NCI-H1436 (cell line): ENCODE measurements at places on chromosomes 6 and 20.
A peak's percentile ranks its signal among the peaks of the same experiment; 100 is the strongest.

GRCh38 chr6:6235786-6236185 is 84.7 kb downstream of the F13A1 start:
- DNase-seq, result no peak

DNA sequence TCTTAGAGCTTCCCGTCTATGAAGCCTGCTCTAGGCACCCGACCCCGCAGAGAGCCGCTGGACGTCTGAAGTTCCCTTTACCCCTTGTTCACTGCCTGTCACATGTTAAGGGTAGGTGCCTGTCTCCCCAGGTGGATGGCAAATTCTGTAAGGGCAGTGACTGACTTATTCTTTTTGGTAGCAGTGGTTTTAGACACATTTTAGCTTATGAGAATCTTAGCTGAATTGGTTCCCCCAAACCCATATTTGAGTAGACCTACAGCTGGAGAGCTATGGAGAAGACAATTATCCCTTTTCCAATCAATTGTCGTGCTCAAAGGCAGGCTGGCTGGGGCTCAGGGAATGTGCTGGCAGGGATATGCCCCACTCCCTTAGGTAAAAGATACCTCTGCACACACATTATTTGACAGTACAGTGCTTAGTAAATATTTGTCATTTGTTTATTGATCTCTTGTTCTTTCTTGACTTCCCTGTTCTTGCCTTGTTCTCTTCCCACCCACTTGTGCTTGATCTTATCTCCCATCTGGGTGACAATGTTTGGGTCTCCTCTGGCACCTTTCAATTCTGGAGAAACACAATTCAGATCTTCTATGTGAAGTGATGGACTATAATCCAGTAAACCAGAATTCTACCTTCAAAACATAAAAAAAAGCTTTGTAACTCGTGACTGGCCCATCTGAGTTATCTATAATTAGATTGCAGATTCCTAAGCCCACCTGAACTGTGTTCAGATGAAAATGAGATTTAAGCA is 114.3 kb upstream of the SLC2A12 start:
- DNase-seq, result no peak

DNA sequence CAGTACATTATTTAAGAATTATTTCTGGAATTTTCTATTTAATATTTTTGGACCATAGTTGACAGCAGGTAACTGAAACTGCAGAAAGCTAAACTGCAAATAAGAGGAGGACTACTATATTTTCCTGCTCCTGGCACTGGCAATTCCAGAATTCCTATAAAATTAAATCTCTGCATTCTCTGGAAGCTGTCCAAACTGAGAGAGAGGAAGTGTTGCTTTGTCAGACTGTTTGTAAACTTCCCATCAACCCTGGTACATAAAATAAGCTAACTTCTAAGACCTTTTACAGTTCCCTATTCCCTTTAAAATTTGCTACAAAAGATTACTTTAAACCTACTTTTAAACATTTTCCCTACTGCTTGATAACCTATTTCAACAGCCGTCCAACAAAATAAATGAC is 196.1 kb upstream of the RUNX2 start:
- no peak for DNase-seq

GRCh38 chr6:126880964-126881363 is 237.5 kb upstream of the RSPO3 start:
- DNase-seq, result no peak

GRCh38 chr6:116314218-116314617 is 34.5 kb upstream of the TSPYL1 start:
- no peak for DNase-seq

DNA sequence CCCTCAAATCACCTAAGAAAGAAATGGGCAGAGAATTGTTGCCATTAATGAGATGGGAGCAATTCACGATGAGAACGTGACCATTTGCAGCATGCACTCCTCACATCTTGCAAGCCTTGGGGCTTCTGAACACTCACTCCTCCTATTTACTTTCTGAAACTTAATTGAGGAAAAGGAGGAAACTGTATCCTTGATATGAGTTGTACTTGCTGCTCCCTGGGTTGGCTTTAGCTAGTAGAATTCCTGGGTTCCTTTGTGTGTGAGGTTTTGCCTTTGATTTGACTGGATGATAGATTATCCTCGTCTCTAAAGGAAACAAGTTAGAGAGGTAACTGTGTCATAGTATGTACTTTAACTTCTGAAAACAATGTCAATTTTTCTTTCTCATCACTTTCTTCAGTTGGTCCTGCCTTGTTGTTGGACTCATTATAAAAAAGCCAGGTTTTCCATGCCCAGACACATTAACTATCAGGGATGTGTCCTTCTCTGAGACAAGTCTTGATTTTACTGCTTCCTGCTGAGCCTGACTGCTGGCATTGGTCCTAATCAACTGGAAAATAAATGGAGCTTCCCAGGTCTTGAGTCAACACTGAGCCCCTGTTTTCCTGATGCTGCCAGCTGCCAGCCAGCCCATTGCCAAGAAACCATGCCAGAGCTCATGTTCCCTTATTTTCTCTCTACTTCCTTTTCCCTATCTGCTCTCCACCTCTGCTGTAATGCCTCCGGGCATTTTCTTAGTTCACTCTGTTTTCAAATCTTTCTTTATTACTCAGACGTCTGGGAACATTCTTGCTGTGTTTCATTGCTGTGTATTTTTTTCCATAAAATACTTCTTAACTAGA is 6.0 kb upstream of the MRAP2 start:
- DNase-seq, result no peak

DNA sequence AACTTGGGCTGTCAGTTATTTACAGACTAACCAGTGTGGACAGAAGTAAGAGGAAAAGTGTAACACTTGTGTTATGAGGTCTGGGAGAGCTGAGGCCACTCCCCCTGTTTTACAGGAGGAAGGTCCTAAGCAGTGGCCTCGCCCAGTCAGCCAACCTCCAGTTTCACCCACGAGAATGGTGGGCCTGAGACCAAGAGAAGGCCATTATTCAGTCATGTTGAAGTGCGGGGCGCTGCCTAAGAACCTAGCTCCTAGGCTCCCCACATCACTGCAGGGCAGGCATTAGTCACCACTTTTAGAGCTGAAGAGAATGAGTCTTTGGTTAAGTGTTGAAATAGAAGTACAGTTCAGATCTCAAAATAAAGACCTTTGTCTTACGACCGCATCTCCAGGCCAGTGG is 27.9 kb downstream of the CDYL start:
- DNase-seq, result no peak

- DNase-seq, result no peak
These were observed 99.0 kb upstream of the KCNG1 start for GRCh38 chr20:51121901-51122412.

- DNase-seq, result no peak
These were observed 252.8 kb downstream of the PHF3 start for GRCh38 chr6:63888416-63888815.

- DNase-seq, result no peak
These were observed 174.2 kb upstream of the THBS2 start for GRCh38 chr6:169427856-169428255.

DNA sequence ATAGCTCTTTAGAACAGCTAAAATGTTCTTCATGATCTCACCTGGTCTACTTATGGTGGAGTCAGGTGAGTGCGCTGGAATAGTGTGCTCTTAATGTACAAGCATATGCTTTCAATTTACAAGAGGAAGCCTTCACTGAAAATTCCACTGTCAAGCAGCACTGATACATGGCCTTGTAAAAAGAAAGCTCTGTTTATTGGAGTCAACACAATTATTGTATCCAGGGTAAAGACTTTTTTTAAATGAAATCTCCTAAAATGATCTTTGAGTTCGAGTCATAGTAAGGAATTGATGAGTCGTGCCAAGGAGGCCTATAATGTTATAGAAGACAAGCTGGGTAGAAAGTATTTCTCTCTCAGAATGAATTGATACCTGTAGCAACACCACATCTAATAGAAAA is 41.6 kb upstream of the CARMIL1 start:
- no peak for DNase-seq

GRCh38 chr6:41469156-41470028 is 76.8 kb upstream of the FOXP4 start:
- DNase-seq, result no peak

DNA sequence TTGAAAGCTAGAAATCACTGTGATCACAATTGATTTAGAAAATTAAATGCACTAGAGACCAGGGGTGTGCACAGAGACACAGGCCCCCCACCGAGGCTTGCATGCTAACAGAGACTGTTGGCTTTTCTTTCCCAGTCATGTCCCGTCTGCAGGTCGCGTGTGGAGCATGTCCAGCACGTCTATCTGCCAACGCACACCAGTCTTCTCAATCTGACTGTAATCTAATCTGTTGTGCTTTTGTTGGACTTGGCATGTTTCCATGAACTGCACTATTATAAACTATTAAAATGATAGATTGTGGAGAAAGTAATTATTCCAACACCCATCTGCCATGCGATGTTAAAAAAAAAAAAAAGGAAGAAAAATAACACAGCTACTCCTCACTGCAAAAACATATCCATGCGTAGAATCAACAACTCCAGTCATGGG is 17.7 kb downstream of the MYLIP start:
- DNase-seq, result peak; percentile 10

DNA sequence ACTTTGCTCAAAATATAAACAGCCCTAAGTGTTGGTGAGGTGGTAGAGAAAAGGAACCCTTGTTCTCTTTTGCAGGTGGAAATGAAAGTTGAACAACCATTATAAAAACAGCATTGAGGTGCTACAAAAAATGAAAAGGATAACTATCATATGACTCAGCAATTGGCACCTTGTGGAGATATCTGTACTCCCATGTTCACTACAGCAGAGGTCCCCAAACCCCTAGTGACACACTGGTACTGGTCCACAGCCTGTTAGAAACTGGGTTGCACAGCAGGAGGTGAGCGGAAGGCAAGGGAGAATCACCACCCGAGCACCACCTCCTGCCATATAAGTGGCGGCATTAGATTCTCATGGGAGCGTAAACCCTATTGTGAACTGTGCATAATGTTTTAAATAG is 267.4 kb upstream of the THEMIS start:
- DNase-seq, result no peak

DNA sequence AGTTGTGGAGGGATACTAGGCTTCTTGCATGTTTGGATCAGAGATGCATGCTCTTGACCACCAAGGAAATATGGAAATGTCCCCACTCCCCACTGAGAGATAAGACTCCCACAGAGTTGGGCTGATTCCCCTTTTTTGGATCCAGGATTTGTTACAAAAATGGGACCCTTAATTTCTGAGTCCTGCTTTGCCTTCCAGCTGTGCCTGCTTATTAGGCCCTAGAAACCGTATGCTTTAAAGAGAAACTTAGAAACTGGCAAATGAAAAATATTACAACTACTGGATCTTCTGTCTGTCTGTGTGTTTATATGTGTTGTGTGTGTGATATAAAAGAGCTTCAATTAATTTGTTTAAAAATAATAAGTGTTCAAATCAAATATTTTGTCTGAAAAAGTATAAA is 817.6 kb upstream of the CITED2 start:
- no peak for DNase-seq

GRCh38 chr6:147738099-147738498 is 229.6 kb downstream of the SAMD5 start:
- DNase-seq, result no peak

- DNase-seq, result no peak
These were observed 5.6 kb upstream of the STX16 start for GRCh38 chr20:58645412-58645968.

GRCh38 chr6:56450882-56451739 is 191.6 kb downstream of the DST start:
- no peak for DNase-seq

DNA sequence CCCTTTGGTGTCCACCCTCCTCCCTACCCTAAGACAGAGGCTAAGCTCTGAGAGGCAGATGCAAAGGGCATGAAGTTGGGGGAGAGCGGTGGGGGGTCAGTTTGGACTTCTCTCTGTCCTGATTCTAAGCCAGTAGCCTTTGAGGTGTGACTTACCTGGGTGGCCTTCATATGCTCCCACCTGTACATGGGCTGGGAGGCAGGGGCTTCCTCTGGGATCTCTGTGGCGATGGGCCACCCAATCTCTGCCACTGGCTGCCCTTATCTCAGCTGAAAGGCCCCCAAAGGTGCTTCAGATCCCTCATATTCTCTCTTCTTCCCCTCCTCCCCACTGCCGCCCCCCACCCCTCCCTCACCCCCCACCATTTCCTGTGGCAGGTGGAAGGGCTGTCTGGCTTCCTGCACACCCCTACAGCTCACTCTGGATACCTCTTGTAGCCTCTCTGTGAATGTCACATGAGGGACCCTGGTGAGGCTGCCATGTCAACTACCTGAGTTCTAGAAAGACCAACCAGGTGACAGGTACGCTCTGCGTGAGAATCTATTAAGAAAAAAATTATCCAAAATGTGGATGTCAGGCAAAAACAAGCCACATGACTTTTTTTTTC is 34.0 kb downstream of the PNLDC1 start:
- no peak for DNase-seq

DNA sequence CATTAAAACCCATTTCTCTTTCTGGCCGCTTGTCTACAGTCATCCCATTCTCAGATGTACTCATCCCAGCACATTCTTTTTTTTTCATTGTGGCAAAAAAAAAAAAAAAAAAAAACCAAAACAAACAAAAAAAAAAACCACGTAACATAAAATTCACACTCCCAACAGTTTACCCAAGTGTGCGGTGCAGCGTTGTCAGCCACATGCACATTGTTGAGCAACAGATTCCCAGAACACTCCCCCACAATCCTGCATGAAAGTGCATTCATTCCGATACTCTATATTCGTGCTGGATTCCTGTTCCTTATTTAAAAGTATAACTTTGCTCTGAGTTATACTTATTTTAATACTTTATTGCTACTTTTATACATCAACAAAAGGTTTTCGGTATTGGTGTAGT is 96.0 kb downstream of the SASH1 start:
- no peak for DNase-seq

GRCh38 chr6:42095094-42095493 is 44.8 kb downstream of the TAF8 start:
- DNase-seq, result no peak

GRCh38 chr6:105769987-105770386 is 316.1 kb upstream of the PRDM1 start:
- DNase-seq, result no peak

DNA sequence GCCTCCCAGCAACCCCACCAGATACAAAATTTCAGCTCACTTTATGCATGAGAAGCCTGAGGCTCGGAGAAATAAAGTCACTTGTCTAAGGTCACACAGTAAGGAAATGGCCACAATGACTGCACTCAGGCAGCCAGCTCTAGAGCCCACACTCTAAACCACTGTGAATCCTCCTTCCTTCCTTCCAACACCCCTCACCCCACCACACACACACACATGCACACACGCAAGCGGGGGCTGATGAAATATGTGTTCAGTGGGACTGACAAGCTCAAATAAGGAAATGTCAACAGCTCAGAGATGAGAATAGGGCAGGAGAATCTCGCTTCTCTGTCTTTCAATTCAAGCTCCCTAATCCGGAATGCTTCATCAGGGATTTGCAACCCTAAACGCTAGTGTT is 6.0 kb upstream of the BPIFA1 start:
- no peak for DNase-seq

DNA sequence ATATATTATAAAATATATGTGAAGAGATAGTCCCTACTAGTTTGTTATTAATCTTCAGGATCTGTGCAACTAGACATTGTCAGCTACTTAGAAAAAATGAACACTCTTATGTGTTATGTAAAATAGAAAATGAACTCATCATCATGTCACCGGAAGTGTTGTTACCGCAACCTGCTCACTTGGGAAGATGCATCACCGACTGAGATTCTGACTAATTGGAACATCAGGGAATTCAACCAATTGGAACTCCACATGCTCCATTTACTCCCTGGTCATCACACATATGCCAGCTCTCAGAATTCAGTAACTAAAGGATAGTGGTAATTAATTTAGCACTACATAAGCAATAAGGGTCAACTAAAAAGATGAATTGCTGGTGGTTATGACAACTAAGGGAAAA is 16.7 kb upstream of the B3GAT2 start:
- no peak for DNase-seq
